GM12892 (cell line): ENCODE measurements at places on chromosomes 11 and 22.

DNA sequence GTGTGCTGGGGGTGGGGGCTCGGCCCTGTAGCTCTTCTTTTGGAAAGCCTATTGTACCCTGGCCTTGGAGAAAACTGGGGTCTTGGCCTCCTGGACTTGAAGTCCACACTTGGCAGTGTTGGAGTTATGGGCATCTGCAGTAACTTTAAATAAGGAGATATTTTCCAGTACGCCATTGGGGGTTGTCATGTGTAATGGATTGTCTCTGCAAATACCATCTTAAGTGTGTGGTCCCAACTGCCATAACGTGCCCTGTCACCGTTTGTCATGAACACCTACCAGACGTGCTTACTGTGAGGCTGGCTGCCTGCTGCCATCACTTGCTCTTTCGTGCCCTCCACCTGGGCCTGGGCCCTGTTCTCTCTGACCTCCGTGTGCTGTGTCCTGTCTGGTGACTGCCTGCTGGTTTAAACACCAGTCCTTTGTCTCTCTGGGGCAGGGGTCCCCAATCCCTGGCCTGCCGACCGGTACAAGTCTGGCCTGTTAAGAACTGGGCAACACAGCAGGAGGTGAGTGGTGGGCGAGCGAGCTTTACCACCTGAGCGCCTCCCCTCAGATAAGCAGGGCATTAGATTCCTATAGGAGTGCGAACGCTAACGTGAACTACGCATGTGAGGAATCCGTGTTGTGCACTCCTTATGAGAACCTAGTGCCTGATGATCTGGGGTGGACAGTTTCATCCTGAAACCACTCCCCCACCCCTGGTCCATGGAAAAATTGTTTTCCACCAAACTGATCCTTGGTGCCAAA is 3.6 kb upstream of the ZDHHC8 start:
- DNase-seq: no peak

DNA sequence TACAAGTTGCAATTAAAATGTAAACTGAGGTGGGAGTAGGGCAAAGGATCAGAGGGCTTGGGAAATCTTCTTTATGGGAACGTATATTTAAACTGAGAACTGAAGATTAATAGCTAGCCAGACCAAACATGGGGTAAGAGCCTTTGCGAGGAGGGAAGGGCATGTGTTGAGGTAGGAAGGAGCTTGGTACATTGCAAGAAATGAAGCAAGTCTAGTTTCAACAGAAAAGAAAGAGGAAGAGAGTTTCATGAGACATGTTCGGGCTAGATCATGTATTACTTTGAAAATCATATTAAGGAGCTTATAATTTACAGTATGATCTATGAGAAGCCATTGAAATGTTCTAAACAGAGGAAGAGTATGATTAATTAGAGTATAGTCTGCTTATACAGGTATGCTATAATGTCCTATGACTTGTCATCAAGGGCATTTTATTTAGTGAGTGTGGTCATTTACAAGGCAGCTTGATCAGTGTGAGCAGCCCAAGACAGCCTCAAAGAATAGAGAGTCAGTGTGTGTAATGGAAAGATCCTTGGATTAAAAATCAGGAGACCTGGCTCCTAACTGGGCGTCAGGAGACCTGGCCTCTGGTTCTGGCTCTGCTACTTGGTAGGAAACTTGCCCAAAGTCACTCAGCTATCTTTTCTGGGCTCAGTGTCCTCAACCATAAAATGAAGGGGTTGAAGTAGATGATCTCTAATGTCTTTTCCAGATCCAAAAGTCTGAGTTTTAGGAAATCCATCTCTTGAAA is 10.9 kb downstream of the GAS2 start:
- DNase-seq: no peak

- no peak for DNase-seq
Observed at GRCh38 chr11:5691964-5692361, 2.4 kb downstream of the TRIM22 start.

DNA sequence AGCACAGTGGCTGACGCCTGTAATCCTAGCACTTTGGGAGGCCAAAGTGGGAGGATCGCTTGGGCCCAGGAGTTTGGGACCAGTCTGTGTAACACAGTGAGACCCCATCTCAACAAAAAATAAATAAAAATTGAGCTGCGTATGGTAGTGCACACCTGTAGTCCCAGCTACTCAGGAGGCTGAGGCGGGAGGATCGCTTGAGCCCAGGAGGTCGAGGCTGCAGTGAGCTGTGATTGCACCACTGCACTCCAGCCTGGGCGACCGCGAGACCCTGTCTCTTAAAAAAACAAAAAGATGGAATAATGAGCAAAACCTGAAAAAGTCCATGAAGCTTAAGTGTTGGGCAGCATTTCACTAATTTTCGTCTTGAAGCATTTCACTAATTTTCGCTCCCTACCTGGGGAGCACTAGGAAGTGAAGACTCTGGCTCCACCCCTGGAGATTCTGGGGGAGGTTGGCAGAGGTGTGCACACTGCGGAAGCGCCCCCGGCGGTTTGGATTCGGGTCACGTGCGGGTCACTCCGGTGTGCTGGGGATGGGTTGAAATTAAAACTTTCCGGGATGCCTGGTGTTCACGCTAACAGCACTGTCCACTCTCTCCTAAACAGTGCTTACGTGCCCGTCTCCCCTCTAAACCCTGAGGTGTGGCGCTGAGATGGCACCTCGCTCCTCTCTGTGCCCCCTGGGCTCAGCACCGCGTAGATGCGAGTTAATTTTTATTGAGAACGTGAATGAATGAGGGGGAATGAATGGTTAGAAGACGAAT is 906 bp upstream of the NAA40 start:
- no peak for DNase-seq

- DNase-seq: no peak
Observed at GRCh38 chr11:122165607-122166371, 49.8 kb upstream of the BLID start.

DNA sequence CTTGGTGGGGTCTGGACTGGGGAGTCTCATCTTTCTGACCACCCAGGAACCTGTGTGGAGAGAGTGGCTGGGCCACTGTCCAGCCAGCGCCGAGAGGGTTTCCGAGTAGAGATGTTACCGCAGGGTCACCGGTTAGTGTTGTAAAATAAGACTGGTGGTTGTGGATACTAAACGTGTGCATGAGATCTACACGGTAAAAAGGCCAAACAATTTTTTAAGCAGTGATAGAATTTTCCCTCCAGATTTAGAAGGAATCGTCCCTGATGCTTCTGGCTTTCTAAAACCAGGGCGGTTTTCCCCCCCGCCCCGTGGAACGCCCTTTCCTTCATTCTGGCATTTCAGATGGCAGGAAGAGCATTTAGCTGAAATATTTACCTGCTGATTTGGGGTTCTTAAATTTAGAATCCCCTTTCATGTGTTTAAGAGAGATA is 72.6 kb upstream of the PPARA start:
- no peak for DNase-seq
